T-helper 1 cell (primary cell): ENCODE measurements at places on chromosomes 5 and 9.

DNA sequence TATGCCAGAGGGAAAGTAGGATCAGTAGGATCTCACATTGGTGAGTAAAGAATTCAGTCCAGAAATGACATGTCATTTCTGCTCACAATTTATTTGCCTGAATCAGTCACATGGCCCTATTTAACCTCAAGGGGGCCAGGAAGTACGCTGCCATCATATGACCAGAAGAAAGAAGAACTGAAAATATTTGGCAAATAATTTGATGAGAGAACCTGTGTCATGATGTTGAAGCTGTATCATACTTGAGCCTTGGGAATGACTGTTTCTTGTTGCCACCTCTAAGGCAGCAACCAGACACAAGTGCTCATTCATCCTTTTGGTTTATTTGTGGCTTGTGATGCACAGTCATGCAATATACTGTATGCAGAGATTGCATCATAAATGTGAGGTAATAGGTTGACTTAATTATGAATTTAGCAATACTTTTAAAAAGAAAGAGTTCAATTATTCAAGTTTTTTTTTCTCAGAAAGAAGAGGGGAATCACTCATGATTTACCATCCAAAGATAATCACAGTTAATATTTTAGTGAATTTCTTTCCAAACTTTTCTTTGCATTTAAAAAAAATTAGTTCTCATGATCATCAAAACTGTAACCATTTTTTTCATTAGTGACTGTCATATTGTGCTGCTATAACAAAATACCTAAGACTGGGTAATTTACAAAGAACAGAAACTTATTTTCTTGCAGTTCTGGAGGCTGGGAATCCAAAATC is 8.2 kb upstream of the ZFYVE16 start:
- DNase-seq = no peak

- DNase-seq = no peak
Measured at GRCh38 chr5:60504342-60504741, 195.6 kb downstream of the DEPDC1B start.

- no peak for DNase-seq
Measured at GRCh38 chr5:16603701-16604100, 13.1 kb downstream of the RETREG1 start.

DNA sequence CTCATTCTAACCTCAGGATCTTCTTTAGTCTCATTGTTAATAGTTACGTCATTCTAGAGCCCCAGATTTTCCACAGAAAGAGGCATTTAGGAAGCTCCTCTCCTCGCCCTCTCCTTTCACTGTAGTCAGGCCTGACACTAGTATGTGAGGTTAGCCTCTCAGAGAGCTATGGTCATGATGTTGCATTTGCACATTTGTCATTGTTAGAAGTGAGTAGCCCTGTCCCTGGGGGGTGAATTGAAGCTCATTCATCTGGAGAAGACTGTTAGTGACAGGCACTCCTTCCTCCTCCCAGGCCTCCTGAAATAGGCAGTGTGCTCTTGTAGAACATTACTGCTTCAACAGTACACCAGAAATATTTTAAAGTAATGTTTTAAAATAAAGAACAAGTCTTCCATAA is 26.6 kb upstream of the LRRTM2 start:
- no peak for DNase-seq

GRCh38 chr5:95920822-95921221 is 40.8 kb downstream of the ELL2 start:
- no peak for DNase-seq

GRCh38 chr9:114096866-114097612 is 2.1 kb downstream of the KIF12 start:
- no peak for DNase-seq

- DNase-seq = no peak
Measured at GRCh38 chr5:133820507-133820906, 147.9 kb downstream of the C5orf15 start.

DNA sequence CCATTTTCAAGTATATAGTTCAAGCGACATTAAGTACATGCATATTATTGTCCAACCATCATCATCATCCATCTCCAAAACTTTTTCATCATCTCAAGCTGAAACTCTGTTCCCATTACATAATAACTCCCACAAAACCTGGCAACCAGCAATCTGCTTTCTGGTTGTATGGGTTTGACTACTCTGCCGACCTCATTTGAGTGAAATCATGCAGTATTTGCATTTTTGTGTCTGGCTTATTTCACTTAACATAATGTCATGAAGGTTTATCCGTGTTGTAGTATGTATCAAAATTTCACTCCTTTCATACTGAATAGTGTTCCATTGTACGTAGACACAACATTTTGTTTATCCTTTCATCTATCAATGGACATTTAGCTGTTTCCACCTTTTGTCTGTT is 74.8 kb downstream of the SGCD start:
- DNase-seq = no peak

GRCh38 chr5:105554568-105555169 is 1992.1 kb upstream of the NUDT12 start:
- no peak for DNase-seq

DNA sequence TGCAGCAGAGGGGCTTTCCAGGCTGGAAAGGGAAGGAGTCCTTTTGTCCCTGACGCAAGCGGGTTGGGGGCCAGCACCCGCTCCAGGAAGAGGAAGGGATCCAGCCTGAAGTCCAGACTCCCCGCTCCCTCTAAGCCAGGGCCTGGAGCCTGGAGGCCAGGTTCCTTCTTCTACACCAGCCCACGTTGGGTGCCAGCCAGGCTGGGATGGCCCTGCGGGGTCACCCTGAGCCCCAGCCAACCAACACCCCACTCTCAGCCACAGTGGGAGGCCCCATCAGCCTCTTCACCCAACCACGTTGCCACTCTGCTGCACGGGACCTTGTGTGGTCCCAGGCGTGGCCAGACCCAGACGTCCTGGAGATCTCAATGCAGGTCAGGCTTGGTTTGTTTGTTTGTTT is 970 bp upstream of the FUT7 start:
- DNase-seq = no peak

DNA sequence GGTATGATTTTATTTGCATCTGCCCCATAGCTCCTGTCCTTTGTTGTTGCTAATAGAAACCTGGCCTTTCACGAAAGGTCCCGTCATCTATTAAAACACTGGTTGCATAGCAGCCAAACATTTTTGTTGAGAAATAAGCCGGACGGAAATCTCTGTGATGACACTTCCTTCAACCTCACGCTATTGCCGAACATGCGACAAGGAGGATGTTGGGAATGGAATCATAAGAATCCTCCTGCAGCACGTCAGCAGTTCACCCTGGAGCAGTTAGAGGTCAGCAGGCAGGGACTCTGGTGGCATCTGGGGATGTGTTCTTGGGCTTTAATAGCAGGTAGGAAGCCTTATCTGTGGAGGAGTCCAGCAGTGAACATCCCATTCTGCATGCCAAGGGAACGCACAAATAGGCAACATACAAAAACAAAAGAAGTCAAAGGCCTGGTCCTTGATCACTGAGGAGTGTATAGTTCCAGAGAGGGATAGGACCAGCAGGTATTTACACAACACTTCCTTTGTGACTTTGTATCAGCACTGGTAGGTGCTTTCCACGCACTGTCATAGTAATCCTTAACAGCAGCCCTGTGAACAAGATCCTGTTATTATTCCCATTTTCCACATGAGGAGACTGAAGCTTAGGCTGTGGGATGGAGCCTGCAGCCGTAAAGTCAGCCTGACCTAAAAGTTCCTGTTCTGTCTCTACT is 33.4 kb downstream of the ARHGAP26 start:
- no peak for DNase-seq

DNA sequence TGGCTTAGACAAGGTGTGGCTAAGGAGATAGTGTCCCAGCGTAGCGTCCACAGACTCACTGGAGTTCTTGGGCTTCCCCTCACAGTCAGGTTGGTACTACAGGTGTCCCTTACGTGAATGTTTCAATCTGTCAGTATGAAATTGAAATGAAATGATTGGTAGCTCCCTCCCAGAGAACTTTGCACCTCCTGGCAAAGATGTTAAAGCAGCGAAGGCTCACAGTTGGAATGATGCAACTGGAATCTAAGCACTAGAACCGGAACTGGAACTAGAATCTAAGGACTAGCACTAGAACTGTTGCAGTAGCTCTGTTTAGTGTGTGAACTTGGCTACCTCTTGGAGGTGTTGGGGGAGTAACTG is 1.1 kb downstream of the SLC31A1 start:
- DNase-seq = no peak

DNA sequence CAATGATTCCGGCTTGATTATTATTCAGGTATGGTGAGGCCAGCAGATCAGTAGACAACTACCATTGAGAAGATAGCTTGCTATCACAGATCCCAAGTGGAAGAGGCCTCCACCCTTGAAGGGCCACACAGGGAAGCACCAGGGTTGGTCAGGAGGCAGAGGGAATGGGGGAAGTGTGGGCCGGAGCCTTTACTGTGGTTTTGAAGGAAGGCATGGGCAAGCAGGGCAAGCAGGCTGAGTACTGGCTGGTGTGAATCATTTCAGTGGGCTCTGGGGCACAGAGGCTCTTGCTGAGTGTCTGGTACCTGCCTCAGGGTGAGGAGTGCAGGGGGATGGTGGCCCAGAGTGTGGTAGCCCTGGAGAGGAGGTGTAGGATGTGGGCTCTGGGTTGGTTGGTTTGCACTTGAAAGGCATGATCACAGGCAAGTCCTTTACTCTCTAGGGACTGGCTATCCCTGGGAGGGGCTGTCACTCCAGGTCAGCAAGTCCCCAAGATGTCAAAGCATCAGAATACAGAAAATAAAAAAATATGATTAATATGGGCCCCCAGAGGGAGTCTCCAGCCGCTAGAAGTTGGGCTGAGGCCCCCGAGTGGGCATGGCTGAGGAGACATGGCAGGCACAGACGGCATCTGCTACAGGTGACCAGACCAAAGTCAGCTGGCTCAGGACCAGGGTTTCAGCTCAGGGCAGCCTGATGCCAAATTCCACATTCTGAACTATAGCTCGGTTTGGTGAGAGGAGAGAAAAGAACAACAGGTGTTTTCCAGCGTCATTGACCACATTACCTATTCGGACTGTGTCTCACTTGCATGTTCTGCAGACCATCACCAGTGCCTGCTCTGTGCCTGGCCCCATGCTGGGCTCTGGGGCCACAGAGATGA is 9.7 kb upstream of the SUSD3 start:
- DNase-seq = no peak

- no peak for DNase-seq
Measured at GRCh38 chr9:30522061-30522460, 1862.4 kb upstream of the ACO1 start.

DNA sequence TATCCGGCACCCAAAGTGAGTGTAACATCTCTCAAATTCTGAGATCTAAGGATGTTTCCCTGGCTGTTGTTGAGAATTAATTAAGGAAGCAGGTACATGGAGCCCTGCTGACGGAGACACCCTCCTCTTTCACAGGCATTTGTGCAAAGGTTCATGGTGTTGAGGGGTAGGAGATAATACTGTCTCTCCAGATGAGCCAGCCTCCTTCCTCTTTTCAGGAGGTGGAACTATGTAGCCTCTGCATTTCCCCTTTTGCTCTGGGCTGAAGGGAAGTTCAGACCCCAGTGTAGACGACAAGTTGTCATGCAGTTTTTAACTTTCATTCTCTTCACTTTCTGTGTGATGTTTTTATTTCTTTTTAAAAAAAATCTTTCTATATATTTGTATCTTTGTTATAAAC is 107.5 kb downstream of the GALNT10 start:
- DNase-seq = no peak

GRCh38 chr9:72338631-72339030 is 26.4 kb downstream of the ZFAND5 start:
- DNase-seq = no peak

GRCh38 chr5:158921441-158922262 is 178.1 kb downstream of the EBF1 start:
- no peak for DNase-seq

DNA sequence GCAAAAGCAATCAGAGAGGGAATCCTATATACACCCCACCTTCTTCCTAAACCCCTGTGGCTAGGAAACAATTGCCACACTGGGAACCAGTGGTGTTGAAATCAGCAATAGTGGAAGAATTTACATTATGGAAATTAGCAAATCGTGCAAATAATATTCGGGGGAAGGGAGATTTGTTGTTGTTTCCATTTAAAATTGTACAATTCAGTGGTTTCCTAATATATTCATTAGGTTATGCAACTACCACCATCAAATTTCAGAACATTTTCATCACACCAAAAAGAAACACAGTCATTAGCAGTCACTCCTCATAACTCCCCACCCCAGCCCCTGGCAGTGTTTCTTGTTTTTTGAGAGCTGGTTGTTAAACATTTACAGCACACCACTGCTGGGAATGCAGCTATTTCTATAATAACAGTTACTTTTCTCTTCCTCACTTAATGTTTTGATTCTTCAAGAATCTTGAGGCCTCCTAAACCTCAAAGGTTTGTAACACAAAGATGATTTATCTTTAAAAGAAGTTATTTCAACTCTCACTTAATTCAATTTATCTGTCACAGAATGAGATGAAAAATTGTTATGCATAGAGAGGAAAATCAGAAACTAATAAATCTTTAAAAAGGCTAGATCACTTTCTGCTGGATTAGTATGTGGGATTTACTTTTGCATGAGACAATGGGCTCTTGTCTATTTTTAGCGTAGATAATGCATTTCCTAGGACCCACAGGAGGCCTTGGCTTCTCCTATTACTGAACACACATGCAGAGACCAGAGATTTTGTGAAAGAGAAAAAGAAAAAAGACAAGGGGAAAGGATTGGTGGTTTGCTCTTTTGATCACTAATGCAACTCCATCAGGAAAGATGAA is 91.8 kb upstream of the DAPK1 start:
- no peak for DNase-seq

DNA sequence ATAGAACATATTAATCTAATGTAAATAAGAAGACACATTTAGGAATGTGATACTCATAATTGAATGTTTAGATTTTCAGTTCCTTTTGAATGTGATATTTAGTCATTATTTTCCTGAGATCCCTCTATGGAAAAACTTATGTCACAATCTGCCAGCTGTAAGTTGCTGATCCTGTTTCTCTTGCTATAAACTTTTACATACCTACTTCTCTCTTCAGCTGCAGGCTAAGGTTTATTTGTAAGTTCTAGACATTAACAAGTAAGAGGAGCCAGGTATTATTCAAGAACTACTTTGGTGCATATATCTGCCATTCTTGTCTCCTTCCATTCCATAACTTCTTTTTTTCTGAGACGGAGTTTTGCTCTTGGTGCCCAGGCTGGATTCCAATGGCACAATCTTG is 462.4 kb downstream of the PRR16 start:
- no peak for DNase-seq

- no peak for DNase-seq
Measured at GRCh38 chr9:69916950-69917349, 96.3 kb downstream of the CFAP95 start.

GRCh38 chr5:685262-686171 is 7.6 kb downstream of the TPPP start:
- DNase-seq = no peak

GRCh38 chr5:83072966-83073365 is 4.2 kb downstream of the TMEM167A start:
- no peak for DNase-seq

- no peak for DNase-seq
Measured at GRCh38 chr9:127517620-127518019, 66.3 kb downstream of the LRSAM1 start.

- no peak for DNase-seq
Measured at GRCh38 chr5:96433066-96433447, at the start of gene PCSK1. Gene PCSK1 (minus strand): TSS chr5:96433248. CDS start chr5:96433042, 206 bp downstream.

GRCh38 chr5:126742425-126742824 is 34.5 kb upstream of the LMNB1 start:
- no peak for DNase-seq

- DNase-seq = no peak
Measured at GRCh38 chr5:14357851-14358250, 214.7 kb downstream of the TRIO start.

GRCh38 chr5:73160239-73160671 is 12.7 kb upstream of the TMEM174 start:
- peak; percentile 41 for DNase-seq

GRCh38 chr5:65086234-65086890 is 317.6 kb downstream of the CWC27 start:
- no peak for DNase-seq
